ENCODE measurements at places on chromosomes 1 and 21.

GRCh38 chr1:36638268-36638667, 155.6 kb upstream of the CSF3R start:
- DNase-seq: no peak

DNA sequence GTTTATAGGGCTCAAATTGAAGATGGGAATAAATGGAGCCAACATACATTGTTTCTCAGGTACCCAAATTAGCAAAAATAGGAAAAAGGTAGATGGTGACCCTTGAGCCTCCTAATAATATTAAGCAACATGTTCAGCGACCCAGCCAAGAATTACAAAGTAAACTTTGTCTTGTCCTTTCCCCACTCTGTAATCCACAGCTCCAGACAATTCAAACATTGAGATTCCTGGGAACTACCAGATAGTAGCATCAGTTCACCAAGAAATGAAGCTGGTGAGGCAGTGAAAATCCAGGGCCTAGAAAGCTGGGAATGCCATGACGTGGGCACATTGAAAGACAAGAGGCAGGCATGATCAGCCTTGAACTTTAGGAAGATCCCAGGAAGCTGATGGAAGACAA, 11.7 kb downstream of the HAO2 start:
- DNase-seq: no peak

DNA sequence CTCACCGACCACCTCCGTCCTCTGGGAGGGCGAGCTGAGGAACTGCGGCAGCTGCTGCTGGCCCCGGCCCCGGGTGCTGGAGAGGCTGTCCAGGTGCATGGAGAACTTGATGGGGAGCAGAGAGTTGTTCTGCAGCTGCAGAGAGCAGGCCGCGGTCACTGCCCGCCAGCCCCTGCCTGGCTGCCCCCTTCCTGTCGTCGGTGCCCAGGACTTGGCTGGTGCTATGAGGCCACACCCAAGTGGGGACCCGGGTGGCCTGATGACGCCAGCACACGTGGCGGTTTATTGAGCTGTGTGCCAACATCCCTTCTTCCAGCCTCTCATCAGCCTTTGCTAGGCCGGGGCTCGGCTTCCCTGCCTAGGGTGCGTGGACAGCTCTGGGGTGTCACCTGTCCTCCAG, 5.3 kb upstream of the TMEM52 start:
- DNase-seq: no peak

DNA sequence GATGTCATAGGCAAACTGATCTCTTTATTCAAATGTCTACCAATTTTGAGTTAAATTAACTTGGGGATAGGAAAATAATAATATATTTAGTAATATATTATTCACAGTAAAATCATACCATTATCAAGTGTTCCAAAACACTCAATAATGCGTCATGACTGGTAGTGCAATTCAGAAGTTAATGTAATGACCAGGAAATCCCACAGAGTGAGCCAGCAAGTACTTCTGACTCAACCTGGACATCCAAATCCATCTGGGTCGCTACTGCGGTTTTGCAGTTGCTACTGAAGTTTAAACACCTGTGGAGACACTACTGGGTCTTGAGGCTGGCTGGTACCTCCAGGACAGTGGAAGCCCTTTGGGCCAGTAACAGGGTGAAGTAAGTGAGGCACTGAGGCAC, 44.8 kb downstream of the DPYD start:
- DNase-seq: no peak

DNA sequence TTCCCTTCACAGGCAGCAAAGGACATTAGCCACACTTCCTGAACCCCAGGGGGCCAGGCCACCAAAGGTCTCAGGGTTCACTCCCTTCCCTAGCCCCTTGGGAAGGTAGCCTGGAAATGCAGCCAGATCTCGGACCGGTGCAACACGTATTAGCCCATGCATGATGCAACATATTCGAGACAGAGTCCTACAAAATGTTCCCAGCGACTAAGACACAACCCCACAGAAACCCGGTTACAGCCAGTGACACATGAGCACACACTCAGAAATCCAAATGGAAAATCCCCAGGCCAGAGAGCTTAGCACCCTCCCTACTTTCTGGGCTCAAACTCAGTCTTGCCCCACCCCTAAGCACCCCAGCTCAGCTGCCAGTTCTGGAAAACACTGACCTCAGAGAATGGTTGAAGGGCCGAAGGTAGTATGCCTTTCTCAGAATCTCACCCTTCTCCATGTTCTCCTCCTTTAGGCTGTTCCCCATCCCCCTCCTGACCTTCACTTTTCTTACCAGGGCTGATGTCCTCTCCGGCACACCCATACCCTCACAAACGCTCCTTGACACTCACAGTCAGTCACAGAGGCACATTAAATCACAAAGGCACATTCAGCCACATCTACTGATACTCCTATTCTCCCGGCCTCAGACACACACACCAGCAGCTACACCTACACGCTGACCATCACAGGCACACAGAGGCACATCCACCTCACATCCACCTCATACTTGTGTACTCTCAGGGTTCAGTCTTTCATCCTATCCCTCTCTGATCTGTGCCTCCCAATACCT, at the start of gene TSPAN1:
TSS of gene TSPAN1 (plus strand) at position 640 of the 784 bp plus-strand sequence. CDS start 6,021 bp downstream, outside the sequence.
- DNase-seq: no peak

DNA sequence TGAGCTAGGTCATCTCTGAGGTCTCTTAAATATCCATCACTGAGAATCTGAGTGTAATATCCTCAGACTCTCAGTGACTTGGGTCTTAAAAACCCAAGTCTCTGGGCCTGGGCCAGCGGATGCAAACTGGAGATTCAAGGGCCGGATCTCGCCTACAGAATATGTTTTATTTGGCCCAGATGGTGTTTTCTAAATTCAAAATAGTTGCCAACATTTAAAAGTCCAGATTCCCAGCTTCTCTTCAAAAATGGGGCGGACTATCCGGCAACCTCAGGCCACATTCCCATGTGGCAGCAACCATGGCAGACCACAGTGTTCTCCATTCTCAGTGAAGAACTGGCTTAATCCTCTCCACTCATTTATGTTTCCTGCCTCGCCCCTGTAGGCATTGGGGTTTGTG, 12.7 kb upstream of the HEYL start:
- DNase-seq: no peak

DNA sequence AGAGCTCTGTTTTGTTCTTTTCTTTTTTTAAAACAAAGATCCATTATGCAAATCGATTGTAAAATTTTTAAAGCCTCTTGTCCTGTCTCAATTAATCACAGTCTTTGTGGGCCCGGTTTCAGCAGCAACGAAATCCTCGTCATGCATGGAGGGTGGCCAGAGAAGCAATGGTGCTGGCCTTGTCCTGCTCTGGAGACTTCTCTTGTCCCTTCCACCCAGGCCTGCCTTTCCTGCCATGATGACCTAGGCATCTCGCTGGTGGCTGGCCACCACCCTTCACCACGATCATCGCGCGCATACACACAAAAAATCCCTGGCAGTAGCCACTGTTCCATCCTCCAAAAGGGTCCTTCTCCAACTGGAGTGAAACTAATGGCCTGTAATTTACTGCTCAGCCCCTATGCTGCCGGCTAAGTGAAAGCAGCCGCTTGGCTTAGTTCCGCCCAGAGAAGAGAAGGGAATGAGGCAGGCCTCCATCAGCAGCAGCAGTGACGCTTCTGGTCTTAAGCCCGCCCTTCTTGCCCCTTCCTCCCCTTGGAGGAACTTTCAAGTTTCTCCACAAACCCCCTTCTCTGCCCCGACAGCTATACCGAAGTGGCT, 309.5 kb downstream of the NPHP4 start:
- no peak for DNase-seq

- DNase-seq: no peak
These were observed 131.6 kb downstream of the AJAP1 start for GRCh38 chr1:4786055-4786454.

- DNase-seq: no peak
These were observed 457.4 kb downstream of the SIPA1L2 start for GRCh38 chr1:232172563-232172962.

- no peak for DNase-seq
These were observed 154.3 kb downstream of the DNM3 start for GRCh38 chr1:171995573-171995972.

GRCh38 chr1:197904126-197904787, 1.8 kb downstream of the C1orf53 start:
- DNase-seq: no peak

DNA sequence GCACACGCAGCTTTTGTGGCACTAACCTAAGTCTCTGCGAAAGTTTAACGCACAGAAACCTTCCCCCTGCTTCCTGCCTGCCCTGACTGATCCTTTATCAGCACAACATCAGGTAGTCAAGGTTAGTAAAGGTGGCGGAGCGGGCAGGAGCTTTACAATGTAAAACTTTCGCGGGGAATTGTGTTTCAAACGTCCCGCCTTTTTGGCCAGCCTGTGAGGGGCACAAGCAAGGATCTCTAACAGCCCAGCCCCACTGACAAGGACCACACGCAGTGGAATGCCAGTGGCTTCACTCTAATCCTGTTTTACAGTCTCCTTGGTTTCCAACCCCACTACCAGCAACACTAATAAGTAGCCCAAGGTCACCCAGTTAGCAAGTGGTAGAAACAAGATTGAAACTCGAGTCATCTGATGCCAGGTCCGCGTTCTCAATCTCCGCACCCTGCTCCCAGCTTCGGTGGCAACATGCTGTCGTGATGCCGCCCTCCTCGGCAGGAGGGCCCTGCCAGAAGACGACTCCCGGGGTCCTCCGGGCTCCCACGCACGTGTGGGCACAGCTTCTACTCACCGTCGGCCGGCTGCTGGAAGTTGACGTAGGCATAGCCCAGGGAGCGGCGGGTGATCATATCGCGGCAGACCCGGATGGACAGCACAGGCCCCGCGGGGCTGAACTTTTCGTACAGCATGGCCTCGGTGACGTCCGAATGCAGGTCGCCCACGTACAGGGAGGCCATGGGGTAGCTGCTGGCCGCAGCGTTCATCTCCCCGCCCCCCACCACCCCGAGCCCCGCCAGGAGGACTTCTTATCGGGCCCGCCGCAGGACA, 1.2 kb downstream of the PABPC4 start:
- peak; percentile 23 for DNase-seq

GRCh38 chr21:44950351-44950750, 10.5 kb downstream of the SLX9 start:
- no peak for DNase-seq

- DNase-seq: no peak
These were observed 17.2 kb downstream of the KCNJ15 start for GRCh38 chr21:38273745-38274542.

GRCh38 chr1:116578581-116578980, 7.8 kb upstream of the CD58 start:
- no peak for DNase-seq

DNA sequence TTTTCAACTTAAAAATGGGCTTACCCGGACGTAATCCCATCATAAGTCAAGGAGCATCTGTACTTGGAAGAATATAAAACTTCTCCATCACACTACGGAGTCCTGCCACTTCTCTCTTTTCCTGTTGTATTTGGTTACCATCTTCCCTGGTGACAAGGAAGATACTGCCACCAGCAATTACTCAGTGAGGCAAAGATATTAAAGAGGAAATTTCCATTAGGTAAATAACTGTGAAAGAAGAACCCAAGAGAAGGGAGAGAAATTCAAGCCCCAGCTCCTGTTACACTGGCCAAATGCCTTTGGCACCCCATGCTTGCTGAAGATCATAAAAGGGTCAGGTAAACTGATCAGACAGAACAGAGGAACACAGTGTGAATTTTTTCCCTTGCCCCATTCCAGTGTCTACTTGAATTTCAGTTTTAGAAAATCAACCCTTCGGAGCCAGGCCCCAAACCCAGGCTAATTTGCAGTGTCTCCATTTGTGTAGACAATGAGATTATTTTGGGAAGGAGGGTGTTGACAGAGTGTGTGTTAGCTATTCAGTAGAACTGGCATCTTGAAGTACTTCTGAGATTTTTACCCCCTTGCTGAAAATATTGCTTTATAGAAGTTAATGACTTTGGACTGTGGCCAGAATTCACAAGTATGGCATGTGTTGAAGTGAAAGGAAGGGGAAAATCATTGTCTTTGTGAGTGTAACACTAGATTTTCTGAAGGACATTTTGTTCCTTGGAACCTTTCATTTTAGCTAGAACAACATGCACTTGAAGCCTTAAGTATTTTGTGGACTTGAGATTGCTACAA, 167.1 kb downstream of the DHRS3 start:
- no peak for DNase-seq

GRCh38 chr21:17903029-17903806, 84.1 kb upstream of the C21orf91 start:
- DNase-seq: peak; percentile 7

GRCh38 chr1:1272341-1273208, 1.1 kb downstream of the UBE2J2 start:
- peak; percentile 40 for DNase-seq
